Activated CD4-positive, alpha-beta memory T cell treated with anti-CD3 and anti-CD28 coated beads for 36 hours (primary cell): ENCODE measurements at places on chromosomes 1 and 21. TPM values are rescaled to one million over a fixed set of nuclear protein-coding genes. Genes with fewer than 3 reads are reported as not detected.

GRCh38 chr21:44513389-44514217, 26.4 kb downstream of the KRTAP10-1 start:
- no peaks in the 10 kb centered on the region for H3K36me3 ChIP-seq
- H3K4me1 ChIP-seq, result no peaks in the 10 kb centered on the region
- no peak overlapping the region for H3K4me3 ChIP-seq
- DNase-seq, result no peak
- H3K27ac ChIP-seq, result no peak overlapping the region
- H3K27me3 ChIP-seq, result no peaks in the 10 kb centered on the region

- no peak overlapping the region for H3K27ac ChIP-seq
- DNase-seq, result no peak
- H3K36me3 ChIP-seq, result peaks cover 7% of the 10 kb centered on the region
- no peaks in the 10 kb centered on the region for H3K27me3 ChIP-seq
Observed at GRCh38 chr1:246773213-246773641, 49.0 kb downstream of the SCCPDH start.

DNA sequence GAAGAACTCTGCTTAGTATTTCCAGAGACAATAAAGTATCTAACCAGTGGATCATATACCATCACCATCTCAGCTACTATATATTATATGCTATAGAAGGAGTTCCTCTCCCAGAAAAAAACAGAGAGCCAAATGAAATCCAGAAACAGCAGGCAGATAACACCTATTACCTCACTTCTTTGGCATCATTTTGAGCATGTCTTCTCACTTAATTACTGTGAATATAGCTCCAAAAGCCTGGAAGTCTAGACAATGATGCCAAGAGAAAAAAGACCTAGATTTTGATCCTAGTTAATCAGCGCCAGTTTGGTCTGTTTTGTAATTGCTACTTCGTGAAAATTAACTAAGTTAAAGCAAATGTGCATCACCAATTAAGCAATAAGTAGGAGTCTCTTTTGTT, 131.3 kb downstream of the EIF4G3 start:
- no peaks in the 10 kb centered on the region for H3K27me3 ChIP-seq
- DNase-seq, result no peak
- H3K4me3 ChIP-seq, result no peak overlapping the region
- H3K4me1 ChIP-seq, result no peaks in the 10 kb centered on the region

DNA sequence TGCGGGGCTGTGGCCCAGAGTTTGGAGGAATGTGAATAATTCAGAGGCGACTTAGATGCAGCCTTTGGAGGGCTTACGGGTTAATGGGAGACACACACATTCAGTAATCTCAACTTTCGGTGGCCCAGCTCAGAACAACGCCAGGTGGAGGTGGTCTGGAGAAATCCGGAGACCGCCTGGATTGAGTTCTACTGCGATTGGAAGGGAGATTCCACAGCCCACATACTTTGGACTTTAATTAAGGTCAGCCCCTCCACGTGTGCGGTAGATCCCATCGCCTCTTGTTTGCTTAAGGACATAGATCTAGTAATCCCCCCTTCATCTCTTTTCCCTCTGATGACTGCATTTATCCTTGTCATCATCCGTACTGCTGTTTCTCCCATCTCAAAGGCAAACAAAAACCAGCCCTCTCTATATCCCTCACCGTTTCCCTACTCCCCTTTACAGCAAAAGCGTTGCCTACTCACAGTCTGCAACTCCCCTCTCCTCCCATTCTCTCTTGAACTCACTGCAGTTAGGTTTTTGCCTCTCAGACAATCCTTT, 720 bp upstream of the BSDC1 start:
- no peak for DNase-seq
- H3K27ac ChIP-seq, result peak overlapping the region; percentile 90
- peaks cover 22% of the 10 kb centered on the region for H3K4me1 ChIP-seq
- peak overlapping the region; percentile 94 for H3K4me3 ChIP-seq
- H3K36me3 ChIP-seq, result peaks cover 5% of the 10 kb centered on the region

PLEKHG5 gene
- 2.1 TPM for total RNA-seq

TNFRSF9 gene
- total RNA-seq, result 59.9 TPM

DNA sequence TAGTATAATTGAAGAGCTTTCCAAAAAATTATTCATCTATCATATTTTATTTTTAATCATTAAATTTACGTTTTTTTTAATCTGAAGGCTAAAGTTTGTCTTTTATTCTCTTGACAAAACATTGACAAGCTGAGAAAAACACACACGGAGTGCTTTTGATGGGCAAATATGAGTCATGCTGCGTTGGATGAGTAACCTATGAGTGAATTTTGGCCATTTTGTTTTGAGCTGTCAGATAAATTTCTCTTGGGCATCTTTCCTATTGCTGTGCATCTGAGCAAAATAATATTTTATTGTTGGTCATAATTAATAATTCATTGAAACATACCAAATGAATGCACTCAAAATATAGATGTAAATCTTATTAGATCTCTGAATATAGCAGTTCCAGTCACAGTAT, 1144.1 kb upstream of the ADGRL2 start:
- no peak for DNase-seq
- no peaks in the 10 kb centered on the region for H3K36me3 ChIP-seq
- H3K27me3 ChIP-seq, result no peaks in the 10 kb centered on the region
- H3K27ac ChIP-seq, result no peak overlapping the region
- H3K4me3 ChIP-seq, result no peak overlapping the region

DNA sequence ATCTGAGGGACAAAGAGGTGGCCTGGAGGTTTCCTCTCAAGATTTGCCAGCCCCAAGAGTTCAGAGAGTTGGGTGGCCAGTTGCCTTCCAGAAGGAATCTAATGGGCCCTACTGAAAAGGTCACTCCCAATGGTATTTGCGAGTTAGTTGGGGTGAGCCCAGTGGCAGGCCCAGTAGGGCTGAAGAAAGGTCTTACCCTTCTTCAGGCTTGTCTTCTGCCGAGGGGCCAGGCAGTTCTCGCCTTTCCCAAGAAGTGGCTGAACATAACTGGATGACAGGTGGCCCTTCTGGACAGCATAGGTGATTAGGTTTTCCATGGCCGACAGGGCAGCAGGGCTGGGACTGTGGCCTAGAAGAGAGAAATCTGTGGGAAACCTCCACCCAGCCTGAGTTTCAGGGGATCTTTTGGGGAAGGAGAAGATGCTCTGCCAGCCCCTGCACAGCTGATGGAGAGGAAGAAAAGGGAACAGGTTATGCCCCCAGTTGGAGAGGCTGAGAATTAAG, 7.2 kb downstream of the PGLYRP4 start:
- peaks cover 35% of the 10 kb centered on the region for H3K4me1 ChIP-seq
- H3K4me3 ChIP-seq, result no peak overlapping the region
- H3K36me3 ChIP-seq, result no peaks in the 10 kb centered on the region
- peaks cover 11% of the 10 kb centered on the region for H3K27me3 ChIP-seq
- H3K27ac ChIP-seq, result no peak overlapping the region

S100A14 gene
- 0.26 TPM for total RNA-seq

PYHIN1 gene
- 12.2 TPM for total RNA-seq

DNA sequence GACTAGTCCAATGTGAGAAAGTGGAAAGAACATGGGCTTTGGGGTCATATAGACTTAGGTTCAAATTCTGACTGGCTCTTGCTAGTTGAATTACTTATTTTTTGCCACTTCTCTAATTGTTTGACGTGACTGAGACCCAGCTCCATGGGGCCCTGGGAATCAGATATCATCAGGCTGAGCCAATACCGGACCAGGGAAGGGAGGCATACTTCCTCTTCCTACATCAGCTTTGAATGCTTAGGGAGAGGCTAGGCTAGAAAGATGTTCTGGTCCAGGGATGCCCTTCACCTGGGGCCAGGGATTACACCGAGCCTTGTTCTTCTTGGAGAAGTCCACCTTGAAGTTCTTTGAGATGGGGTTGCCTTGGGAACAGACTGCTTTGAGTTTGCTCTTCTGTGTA, 3.7 kb upstream of the NR1I3 start:
- H3K4me1 ChIP-seq, result no peaks in the 10 kb centered on the region
- H3K36me3 ChIP-seq, result no peaks in the 10 kb centered on the region
- H3K27ac ChIP-seq, result no peak overlapping the region
- no peak overlapping the region for H3K4me3 ChIP-seq
- no peaks in the 10 kb centered on the region for H3K27me3 ChIP-seq

DNA sequence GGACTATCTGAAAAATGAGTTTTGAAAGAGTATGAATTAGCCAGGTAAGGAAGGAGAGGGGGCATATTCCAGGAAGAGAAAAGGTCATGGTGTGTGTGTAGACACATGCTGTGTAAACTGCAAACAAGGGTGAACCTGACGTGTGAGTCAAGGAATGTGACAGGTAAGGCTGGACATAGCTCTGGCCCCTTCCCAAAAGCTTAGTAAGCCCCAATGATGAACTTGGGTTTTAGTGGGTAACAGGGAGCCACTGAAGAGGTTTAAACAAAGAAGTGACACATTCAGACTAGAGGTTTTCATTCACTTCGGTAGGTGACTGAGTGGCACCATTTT, 36.7 kb downstream of the EGLN1 start:
- no peak overlapping the region for H3K4me3 ChIP-seq
- no peaks in the 10 kb centered on the region for H3K27me3 ChIP-seq
- H3K36me3 ChIP-seq, result no peaks in the 10 kb centered on the region
- peaks cover 30% of the 10 kb centered on the region for H3K4me1 ChIP-seq
- no peak for DNase-seq
- no peak overlapping the region for H3K27ac ChIP-seq

DNA sequence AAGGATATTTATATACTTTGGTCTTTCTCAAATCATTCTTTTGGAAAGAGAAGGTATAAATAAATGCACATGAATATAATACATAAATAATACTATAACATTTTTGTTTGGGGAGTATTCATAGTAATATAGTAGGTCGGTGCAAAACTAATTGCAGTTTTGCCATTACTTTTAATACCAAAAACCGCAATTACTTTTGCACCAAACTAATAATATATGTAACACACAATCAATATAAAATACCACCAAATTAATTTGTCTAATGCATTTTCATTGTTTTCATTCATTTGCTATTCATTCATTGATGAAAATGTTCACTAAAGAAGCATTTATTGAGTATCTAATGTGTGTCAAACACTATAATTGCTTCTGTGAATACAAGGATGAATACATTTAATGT, 219.0 kb downstream of the RWDD3 start:
- no peaks in the 10 kb centered on the region for H3K27me3 ChIP-seq
- H3K36me3 ChIP-seq, result no peaks in the 10 kb centered on the region
- DNase-seq, result no peak

- peaks cover 5% of the 10 kb centered on the region for H3K36me3 ChIP-seq
- DNase-seq, result no peak
- no peaks in the 10 kb centered on the region for H3K27me3 ChIP-seq
Observed at GRCh38 chr1:160748181-160748877, 9.3 kb downstream of the SLAMF7 start.
